SK-MEL-5 (cell line): ENCODE measurements at places on chromosomes 6 and 20. TPM values are rescaled to one million over a fixed set of nuclear protein-coding genes. Genes with fewer than 3 reads are reported as not detected.

CST5 gene
- total RNA-seq: 0.26 TPM in 1 of 2 replicates, not detected in the other

DNA sequence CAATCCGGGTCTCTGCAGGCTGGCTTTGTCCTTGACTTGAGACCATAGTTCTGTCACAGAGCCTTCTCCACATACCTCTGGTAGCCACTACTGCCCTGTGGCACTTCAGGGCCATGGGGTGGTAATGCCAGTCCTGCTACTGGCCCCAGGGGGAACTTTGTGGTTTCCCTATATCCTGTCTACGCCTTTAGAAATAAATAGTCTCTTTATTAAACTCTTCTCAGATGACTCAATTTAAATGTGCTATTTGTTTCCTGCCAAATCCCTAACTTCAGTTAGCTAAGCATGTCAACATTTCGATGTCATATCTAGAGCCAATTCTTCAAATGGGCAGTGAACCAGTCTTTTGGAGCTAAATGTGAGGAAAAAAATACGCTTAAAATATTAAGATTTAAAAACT lies 60.1 kb downstream of the SEL1L2 start:
- DNase-seq: peak; percentile 93

DNA sequence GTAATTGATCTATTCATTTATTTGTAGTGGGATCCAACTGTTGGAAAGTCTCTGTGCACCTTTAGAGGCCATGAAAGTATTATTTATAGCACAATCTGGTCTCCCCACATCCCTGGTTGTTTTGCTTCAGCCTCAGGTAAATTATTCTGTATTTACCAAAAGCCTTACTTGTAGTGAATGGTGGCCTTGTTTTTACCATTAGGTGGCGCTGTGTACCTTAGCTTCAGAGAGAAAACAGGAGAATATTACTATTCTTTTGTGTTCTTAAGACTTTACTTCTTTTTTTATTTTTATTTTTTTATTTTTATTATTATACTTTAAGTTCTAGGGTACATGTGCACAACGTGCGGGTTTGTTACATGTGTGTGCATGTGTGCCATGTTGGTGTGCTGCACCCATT lies 23.7 kb downstream of the PEX7 start:
- peak; percentile 52 for DNase-seq

GRCh38 chr20:13625304-13625979 lies 13.3 kb downstream of the TASP1 start:
- no peak for DNase-seq

- no peak for DNase-seq
Observed at GRCh38 chr20:51457533-51457932, 85.0 kb downstream of the NFATC2 start.

DNA sequence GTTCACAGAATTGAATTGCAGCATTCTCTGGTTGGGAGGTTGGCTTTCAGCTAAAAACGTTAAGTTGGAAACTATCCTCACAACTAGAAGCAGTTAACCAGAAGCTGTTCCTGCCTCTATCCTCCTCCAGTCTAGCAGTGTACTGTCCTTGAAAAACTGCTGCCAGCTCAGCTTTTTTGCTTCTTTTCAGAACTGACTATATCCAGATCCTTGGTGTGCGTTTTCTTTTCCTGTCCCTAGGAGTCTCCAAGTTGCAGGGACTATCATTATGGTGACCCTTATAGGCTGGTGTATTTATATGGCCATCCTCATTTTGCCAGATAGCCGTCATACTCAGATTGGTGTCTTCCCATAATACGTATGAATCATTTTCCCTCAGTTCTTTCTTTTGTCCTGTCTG lies 5.5 kb downstream of the ITCH start:
- DNase-seq: peak; percentile 21
